ENCODE measurements at places on chromosomes 11 and 22.

DNA sequence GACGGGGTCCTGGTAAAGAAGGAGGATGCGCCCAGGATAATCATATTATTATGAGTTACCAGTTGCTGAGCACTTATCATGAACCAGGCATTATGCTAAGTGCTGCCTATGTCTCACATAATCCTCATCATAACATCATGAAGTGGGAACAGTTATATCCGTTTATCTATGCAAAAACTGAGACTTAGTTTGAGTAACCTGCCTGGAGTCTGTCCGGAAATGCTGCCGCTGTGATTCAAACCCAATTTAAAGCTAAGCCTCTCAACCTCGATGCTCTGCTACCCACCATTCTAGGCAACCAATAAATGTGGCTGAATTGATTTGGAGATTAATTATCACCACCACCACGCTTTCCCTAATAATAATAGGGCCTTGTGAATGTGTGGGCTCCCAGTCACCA is 111.5 kb upstream of the CLMP start:
- no peak for DNase-seq

DNA sequence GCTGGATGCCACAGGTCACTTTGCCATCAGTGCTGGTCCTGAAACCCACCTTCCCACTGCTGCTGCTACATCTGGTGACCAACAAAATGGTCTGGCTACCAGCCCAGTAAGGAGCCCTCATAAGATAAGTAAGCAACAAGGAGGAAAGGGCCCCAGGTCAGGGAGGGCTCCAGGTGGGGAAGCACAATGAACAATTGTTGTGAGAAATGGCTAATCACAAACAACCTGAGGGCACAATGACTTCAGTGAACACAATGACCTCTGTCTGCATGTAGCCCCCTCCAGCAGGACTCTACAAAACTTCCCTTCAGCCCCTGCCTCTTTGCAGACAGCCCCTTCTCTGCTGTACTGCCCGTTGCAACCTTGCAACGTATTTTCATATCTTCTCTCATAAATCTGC is 19.4 kb upstream of the FBLN1 start:
- DNase-seq: no peak

- no peak for DNase-seq
Measured at GRCh38 chr11:15988016-15988550, 368.3 kb downstream of the SOX6 start.

DNA sequence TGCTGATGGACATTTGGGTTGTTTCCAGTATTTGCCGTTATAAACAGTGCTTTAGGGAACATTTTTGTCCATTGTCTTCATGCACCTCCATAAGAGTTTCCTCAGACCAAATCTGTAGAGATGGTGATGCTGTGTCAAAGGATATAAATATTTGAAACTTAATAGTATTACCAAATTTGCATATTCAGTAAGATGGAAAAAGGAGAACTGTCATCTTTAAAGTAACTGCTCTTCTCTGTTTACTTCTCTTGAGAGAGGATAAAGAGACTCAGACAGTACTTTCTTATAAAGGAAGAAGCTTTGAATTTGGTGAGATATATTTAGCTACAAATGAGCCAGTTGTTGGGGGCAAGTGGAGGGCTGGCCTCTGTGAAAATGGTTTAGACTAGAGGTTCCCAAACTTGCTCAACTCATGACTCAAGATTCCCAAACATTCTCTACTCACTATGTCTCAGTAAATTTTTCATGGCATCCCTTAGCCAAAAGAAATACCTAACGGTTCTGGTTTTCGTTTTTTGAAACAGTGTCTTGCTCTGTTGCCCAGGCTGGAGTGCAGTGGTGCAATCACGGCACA is 26.2 kb downstream of the SHISA8 start:
- no peak for DNase-seq

DNA sequence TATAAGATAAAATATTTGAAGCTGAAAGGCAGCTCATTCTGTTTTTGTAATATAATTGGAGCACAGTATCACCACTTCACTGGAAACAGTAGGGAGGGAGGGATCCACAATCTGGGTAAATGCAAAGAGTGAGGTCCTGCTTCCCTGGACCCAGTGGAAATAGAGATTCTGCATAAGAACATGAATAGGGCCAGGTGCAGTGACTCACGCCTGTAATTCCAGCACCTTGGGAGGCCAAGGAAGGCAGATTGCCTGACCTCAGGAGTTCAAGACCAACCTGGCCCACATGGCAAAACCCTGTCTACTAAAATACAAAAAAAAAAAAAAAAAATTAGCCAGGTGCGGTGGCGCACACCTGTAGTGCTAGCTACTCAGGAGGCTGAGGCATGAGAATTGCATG is 143.7 kb downstream of the DBX1 start:
- no peak for DNase-seq

GRCh38 chr11:117546431-117547194 is 219.0 kb downstream of the CEP164 start:
- no peak for DNase-seq

- peak; percentile 36 for DNase-seq
Measured at GRCh38 chr22:22463855-22464540, 44.5 kb downstream of the ZNF280B start.

- no peak for DNase-seq
Measured at GRCh38 chr11:118820412-118821357, 29.7 kb upstream of the DDX6 start.

GRCh38 chr22:22839570-22840314 is 47.9 kb upstream of the IGLL5 start:
- no peak for DNase-seq

DNA sequence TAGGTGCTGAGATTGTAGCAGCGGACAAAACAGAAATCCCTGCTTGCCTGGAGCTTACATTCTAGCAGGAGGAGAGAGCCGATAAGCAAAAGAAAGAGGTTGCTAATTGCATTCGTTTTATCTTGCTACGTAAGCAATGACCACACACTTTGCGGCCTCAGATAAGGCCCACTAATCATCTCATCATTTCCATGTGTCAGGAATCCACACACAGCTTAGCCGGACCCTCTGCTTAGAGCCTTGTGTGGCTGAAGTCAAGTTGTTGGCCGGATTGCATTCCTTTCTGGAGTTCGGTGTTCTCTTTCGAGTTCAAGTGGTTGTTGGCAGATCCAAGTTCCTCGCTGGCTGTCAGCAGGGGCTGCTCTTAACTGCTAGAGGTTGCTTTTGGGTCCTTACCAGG is 101.6 kb downstream of the CHST1 start:
- DNase-seq: no peak

DNA sequence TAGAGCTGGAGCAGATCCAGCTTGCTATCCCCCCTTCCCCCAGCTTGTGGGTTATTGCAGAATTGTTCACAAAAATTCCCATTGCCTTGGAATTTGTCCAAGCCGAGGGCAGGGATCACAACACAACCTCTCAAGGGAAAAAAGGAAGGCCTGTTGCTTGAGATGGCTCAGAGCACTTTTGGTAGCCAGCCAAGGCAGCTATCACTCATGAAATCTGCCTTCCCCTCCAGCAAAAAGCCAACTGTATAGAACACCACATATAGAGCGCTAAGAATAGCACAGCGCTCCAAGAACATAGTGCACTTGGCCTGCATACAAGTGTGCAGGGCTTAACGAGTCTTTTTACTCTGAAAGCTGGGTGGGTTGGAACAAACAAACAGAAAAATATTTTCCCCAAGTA is 46.2 kb downstream of the FAM83F start:
- DNase-seq: no peak

GRCh38 chr11:102833731-102834130 is 9.7 kb downstream of the MMP3 start:
- no peak for DNase-seq

DNA sequence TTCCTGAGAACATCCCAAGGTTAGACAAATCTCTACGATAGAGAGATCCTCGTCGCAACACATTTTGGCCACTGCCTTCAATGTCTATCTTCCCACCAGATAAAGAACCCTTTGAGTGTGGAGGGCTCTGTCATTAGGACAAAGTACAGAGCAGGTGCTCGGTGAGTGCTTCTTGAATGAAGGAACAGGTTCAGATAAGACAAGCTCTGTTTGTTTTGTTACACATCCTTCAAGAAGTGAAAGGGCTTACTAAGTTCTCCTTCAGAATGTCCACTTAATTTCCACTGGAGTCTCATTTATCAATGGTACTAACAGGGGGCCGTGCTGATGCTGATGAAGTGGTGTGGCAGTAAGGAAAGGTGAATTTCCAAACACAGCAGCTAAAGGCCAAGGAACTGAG is 89.4 kb downstream of the SYN3 start:
- DNase-seq: no peak

DNA sequence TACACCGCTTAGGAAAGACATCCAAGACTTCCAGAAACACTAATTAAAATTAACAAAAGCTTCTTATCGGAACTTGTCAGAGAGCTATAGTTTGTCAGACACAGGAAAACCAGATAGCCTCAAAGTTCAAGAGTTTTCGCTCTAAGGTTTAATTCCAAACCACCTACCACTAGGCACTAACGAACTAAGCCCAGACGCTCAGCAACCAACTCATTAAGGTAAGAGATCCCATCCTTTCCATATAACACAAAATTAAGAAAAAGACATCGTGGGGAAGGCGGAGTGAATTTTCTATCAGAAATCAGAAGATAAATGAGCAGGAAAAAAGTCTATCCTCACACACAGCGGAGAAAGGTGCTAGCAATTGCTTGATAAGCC is 382 bp downstream of the IMMP1L start:
- no peak for DNase-seq

GRCh38 chr11:128916681-128917080 is 25.5 kb downstream of the KCNJ5 start:
- DNase-seq: no peak
